Pons (tissue), 1 donor: ENCODE measurements at places on chromosomes 5 and 9.

GRCh38 chr5:88955403-88955802, 72.4 kb upstream of the MEF2C start:
- no peak for DNase-seq

DNA sequence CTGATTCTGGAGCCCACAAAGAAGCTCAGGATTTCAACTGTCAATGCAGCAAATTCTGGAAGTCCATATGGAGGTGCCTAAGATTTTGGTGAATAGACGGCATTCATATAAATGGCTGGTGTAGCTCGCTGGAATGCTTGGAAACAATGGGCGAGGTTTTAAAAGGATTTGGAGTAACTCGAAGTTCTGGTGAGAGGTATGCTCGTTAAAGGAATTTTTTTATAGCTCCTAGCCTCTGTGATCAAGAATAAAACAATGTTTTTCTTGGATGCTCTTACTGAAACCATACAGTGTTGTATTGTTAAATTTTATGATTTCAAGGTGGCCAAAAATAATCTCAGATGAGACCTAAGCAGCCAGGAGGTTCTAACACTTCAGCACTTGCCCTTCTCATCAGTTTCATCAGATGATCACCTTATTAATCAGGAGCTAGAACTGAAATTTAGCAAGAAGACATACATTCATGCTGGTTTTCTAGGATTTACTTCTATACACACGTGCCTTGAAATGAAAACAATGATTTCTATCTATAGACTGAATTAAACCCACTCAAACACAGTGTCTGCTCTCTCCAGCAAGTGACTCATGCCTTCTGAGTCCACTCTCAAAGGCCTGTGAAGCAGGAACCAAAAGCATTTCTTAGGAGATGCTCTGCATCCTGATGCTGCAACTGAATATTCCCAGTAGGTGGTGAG, 79.2 kb downstream of the OTULIN start:
- DNase-seq: no peak

DNA sequence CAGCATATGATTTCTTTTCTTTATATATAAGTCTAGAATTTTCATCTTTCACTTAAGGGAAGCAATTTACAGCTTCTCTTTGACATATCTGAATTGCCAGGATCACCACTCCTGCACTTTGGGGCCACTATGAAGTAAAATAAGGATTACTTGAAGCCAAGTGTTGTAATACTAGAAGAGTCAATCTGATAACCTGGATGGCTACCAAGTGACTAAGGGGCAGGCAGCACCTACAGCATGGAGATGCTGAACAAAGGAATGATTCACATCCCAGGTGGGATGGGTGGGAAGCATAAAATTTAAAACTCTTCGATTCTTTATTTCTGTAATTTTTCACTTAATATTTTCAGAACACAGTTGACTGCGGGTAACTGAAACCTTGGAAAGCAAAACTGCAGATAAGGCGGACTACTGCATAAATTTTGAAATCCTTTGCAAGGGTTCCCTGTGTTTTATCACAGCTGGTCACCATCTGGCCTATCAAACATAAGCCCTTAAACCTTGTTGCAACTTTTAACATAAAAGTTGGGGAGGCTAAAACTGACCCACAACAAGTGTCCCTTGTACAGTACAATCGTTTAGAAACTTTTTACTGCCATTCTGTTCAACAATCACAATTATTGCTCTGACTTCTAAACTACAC, 31.2 kb downstream of the NR3C1 start:
- DNase-seq: no peak

GRCh38 chr5:156527611-156528010, 200.6 kb downstream of the SGCD start:
- DNase-seq: no peak

DNA sequence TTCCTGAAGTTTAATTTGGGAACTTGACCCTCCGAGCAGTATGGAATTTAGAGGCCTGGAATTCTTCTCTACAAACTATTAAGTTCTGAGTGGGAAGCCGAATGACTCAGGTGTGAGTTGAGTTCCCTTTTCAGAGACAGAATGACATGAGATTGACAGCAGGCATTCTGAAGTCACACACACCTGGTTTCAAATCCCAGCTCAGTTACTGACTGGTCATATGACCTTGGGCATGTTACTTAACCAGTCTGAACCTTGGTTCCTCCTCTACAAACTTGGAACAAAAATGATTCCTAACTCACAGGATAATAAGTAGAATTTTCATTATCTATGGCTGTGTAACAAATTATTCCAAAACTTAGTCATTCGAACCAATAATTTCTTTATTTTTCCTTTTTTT, 45.5 kb upstream of the GPBP1 start:
- no peak for DNase-seq

DNA sequence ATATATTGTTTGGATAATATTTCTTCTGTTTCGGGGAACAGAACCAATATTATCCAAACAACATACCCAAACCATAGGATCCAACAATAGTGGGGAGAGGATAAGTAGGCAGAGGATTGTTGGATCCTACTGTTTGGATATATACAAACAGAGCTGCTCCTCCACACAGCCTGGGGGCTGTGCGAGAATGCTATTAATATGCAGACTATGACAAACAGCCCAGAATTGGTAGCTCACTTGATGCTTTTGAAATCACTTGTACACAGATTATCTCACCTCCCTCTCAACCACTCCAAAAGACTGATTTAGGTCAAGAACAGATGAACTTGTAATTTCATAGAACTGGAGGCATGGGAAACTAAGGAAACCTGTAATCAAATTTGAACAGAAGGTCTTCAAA, 24.4 kb upstream of the MLANA start:
- no peak for DNase-seq

DNA sequence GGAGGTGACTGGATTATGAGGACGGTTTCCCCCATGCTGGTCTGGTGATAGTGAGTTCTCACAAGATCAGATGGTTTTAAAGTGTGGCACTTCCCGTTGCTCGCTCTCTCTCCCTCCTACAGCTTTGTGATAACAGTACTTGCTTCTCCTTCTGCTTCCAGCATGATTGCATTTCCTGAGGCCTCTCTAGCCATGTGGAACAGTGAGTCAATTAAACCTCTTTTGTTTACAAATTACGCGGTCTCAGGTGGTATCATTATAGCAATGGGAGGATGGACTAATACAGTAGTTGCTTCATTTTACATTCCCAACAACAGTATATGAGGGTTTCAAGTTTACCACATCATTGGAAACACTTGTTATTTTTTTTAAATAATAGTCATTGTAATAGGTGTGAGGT, 937.3 kb upstream of the ARRDC3 start:
- no peak for DNase-seq

GRCh38 chr9:18327121-18327520, 146.8 kb upstream of the ADAMTSL1 start:
- DNase-seq: no peak

- no peak for DNase-seq
Observed at GRCh38 chr5:166719991-166720390, 1571.5 kb upstream of the WWC1 start.

- no peak for DNase-seq
Observed at GRCh38 chr5:55226027-55226933, 835 bp downstream of the MCIDAS start.

DNA sequence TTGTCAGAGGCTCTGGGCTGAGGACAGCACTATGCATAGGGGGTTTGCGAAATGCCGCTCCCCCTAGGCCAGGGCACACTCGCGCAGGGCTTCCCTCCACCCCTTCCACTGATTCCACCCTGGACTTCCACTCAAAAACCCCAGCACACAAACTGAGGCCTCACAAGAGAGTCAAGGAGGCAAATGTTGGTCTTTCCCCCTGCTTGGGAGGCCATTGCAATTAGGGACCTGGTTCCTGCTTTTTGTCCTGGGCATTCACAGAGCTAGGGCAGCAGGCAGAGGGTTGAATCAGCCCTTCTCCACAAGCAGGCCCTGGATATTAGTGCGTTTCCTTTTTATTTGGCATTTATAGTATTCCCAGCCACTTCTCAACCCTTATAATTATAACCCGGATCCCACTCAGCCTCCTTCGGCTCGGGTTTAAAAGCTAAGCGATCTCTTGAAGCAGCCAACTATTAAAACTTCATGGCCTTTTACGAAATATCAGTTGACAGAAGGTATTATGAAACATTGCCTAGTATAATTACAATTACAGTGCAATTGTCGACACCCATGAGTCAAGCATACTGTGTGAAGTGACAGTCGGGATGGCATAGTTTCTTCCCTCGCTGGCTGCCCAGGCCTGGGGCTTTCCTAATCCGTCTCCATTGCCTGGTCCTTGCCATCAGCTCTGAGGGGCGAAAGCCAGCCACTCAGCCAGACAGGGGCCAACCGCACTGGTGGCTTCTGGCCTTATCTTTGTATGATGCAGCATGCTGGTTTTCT, 285.5 kb upstream of the MAP3K1 start:
- DNase-seq: no peak

DNA sequence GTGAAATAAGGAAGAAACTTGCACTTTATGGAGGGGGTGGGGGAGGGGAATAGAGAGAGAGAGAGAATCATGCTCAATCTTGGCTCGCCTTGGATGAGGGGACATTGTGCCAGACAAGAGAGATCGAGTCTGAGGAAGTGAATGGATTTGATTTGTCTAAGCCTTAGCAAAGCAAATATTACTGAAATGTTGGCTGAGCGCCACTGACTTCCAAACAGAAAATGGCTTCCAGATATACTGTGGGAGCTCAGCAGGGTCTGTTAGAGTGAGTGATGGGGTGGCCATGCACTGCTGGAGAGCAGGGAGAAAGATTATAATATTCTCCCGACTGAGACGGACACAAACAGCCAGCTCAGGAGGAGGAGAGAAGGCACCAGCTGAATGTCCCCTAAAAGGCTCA, 34.5 kb downstream of the BRINP1 start:
- DNase-seq: no peak

- DNase-seq: no peak
Observed at GRCh38 chr5:34517249-34517648, 138.9 kb upstream of the RAI14 start.

GRCh38 chr9:78463750-78464149, 166.8 kb downstream of the PSAT1 start:
- no peak for DNase-seq

GRCh38 chr9:127634698-127635097, 22.6 kb downstream of the STXBP1 start:
- DNase-seq: no peak

GRCh38 chr5:124210111-124210910, 536.1 kb downstream of the ZNF608 start:
- DNase-seq: no peak

- DNase-seq: no peak
Observed at GRCh38 chr5:111233052-111233374, 8.8 kb downstream of the CAMK4 start.

DNA sequence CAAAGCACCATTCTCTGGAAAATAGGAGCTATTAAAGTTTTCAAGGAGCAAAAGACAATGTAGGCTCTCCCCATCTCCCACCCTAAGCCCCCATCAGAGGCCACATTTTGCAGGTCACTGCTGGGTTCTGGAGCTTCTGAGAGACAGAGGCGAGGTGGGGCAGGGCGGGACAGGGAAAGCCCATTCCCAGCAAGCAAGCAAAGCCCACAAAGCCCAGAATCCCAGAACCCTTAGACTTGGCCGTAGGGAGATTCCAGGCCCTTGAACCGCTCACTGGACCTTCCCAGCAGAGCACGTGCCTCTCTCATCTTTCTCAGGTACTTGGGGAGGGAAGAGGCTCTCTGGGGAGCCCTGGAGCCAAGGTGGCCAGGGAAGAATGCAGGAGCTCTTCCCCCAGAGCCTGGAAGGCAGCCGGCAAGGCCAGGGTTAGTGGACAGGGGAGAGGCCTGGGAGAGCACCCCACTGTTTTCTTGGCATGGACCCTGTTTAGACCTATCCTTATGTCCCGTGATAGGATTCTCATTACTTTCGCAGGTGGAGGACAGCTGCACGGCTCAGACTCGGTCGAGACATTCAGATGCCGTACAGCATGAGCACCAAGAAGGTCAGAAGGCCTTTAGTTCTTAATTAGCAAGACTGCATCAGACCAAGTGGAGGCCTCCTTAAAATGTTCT, 52.4 kb downstream of the ZNF354C start:
- no peak for DNase-seq

- DNase-seq: no peak
Observed at GRCh38 chr5:15715967-15716366, 216.0 kb downstream of the FBXL7 start.

- DNase-seq: no peak
Observed at GRCh38 chr5:169796731-169797130, 159.7 kb downstream of the DOCK2 start.

DNA sequence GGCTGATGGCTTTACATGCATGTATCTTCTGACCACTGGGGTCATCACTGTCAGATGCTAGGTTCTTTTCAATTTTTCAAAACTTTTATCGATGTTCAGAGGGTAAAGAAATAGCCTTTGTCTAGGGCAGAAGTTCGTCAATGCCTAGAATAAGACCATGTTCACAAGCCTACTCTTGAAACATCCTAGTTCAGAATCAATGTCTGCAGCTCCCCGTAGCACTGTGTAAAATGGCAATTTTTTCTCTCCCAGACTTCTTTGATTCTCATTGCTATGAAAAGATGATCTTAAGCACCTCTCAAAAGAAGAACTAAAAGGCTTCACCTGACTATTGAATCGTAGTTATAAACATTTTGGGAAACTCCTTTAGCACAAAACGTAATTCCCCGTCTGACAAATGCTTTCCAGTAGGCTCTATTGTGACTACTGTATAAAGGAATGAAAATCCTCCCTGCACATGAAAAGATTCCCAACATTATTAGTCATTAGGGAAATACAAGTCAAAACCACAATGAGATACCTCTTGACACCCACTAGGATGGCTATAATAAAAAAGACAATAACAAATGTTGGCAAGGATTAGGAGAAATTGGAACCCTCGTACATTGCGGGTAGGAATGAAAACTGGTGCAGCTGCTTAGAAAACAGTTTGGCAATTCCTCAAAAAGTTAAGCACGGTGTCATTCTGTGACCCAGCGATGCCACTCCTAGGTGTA, 263.5 kb downstream of the ARHGAP26 start:
- no peak for DNase-seq

DNA sequence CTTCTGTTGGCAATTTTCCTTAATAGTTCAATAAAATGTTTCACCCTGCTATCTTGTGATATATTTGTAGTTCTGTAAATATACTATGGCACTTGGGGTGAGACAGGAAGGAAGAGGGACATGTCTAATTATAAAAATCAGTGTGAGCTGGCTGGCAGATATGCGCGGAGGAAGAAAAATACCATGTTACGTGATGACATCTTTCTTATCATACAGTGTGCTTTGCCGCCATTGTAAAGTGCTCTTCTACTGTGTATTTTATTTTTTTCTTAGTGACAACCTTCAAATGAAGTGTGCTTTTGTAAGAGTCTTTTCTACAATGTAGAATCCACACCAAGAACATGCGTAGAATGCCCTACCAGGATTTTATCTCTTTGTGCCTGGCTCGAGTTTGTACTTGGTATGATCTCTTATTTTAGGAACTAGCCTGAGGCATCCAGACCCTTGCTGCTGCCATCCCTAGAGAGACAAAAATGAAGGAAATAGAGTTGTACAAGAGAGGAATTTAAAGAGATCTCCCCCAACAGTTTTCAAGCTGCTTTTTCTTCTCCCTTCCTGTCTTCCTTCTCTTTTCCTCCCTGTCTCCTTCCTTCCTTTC, 46.7 kb upstream of the RIOK2 start:
- no peak for DNase-seq

GRCh38 chr5:127070243-127070642, 3.1 kb downstream of the C5orf63 start:
- DNase-seq: no peak
